Neural progenitor cell (in vitro differentiated cells): ENCODE measurements at places on chromosomes 2 and 18.

GRCh38 chr18:63356272-63356896 lies 10.6 kb downstream of the KDSR start:
- no peak for DNase-seq

DNA sequence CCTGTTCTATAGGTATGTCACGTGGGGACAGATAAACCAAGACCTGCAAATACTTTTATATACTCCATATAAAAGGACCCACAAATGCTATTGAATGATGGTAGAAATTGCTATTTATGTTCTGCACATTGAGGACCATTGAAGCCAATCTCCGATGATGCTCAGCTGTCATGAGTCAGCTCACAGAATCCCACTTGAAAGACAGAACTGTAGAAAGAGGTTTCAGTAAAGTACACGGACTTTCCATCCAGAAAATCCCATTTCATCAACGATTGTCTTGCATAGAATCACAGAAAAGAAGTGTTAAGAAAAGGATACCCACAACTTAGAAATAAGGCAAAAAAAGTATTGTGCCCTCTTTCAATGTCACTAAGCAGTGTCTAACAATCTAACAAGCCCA lies 169.0 kb upstream of the COPS8 start:
- DNase-seq: no peak

DNA sequence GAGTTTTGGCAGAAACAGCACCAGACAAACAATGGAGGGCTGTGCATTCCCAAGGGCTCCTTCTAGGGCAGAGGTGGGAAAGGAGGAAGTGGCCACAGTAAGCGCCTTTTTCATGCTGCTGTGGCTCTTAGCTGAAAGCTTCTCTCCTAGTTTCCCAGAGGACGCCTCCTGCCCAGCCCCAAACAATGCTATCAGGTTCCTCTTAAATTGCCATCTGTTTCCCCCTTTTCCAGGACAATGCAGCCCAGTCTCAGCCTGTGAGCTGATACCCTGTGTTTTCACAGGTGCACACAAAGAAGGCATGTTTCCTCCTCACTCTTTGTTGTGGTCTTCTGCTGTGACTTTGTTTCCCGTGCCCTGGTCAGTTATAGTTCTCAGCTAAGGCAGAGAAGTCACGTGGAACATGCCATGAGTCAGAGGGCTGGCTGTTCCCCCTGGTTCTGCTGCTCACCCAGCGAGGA lies 5.4 kb upstream of the FAM124B start:
- peak; percentile 8 for DNase-seq

DNA sequence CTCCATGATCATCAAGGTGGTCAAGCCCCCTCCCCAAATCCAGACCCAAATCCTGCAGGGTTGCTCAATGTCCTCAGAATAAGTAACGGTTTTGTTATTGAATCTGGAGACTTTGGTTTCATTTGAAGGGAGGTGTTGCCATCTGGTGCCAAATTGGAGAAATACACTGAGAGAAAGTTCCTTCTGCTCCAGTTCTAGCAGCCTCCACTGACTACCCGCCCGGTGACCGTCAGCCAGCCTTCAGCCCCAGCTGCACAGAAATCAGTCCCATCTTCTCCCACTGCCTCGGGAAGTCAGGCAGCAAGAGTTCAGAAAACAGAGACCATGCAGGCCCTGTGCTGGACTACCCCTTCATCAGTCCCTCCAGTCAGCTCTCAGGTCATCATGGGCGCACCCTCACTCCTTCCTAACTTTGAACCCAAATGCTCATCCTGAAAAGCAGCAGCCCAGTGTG lies 38.7 kb downstream of the PKDCC start:
- peak; percentile 74 for DNase-seq

DNA sequence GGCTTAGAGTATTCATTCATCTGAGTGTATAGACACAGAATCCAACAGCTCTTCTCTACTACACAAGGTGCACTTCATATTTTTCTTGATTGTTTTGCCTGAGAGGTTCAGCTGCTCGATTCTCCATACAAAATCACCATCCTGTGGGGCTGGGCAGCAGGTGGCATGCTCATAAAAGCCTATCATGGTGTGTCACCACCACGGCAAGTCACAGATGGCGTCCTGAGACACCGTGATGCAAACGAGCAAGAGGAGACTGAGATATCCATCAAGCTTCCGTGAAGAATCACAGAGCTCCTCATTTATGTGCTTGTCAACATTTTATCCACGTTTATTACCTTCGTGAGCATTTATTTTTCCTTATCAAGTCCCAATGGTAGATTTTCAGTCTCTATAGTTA lies 22.4 kb upstream of the NRP2 start:
- DNase-seq: no peak

- DNase-seq: peak; percentile 70
Measured at GRCh38 chr2:121075006-121075551, 209.9 kb downstream of the TFCP2L1 start.

DNA sequence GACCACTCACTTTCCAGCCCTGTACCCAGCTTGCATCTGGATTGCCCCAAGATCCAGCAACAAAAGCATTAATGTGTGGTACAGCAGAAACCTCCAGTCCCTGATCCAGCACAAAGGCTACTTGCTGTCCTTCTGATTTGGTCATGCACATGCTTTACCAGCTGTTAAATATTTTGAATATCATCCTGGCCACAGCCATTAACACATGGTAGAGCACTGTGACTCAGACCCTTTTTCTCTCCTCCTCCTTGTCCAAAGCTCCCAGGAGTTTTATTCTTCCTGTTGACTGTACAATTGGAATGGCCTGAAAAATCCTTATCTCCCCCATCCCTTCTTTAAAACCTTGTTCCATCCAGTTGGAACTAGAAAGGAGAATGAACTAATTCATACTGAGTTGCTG lies 419.7 kb upstream of the TNP1 start:
- DNase-seq: no peak

- DNase-seq: no peak
Measured at GRCh38 chr2:127661949-127662510, 13.3 kb downstream of the LIMS2 start.

- peak; percentile 88 for DNase-seq
Measured at GRCh38 chr2:176111309-176111663, 4.2 kb downstream of the HOXD11 start.

- DNase-seq: no peak
Measured at GRCh38 chr2:30741576-30741975, 65.7 kb downstream of the CAPN13 start.

DNA sequence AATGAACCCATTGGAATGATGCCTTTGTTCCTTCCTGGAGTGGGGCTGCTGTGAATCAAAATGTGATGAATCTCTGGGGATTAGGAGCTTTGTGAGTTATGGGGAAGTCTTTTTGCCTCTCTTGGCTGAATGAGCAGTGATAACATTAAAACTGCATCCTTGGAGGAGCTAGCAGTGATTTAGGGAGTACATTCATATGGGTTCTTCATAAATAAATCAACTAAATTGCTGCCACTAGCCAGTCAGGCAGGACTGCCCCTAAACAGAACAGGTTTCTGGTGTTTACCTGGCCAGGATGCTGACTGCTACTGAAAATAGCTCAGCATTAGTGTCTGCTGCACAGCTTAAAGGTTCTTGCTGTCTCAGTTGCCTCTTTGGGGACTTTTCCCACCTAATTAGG lies 244.5 kb upstream of the MEX3C start:
- DNase-seq: no peak

DNA sequence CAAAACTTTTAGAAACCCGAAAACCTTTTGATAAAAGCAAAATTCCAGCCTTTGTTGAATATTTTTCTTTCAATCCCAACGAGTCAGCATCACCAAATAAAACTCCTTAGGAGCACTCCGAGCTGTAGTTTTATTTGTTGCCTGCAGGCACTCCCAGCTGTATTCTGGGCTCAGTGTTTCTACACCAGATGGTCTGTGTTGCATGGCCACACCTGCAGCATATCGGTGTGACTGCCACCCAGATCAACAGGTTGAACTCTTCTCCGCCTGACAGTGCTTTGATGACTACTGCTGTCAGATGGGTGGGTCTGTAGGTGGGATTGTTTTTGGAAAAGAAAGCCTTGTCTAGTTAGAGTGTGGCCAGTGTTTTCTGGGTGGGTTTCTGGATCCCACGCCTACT lies 32.7 kb downstream of the APCDD1 start:
- no peak for DNase-seq

GRCh38 chr2:60553495-60554073 lies at the start of gene BCL11A:
Gene BCL11A (minus strand): TSS chr2:60553654. CDS start chr2:60553270, 384 bp downstream.
- DNase-seq: peak; percentile 80

GRCh38 chr18:57950542-57950941 lies 93.5 kb upstream of the NEDD4L start:
- DNase-seq: no peak

DNA sequence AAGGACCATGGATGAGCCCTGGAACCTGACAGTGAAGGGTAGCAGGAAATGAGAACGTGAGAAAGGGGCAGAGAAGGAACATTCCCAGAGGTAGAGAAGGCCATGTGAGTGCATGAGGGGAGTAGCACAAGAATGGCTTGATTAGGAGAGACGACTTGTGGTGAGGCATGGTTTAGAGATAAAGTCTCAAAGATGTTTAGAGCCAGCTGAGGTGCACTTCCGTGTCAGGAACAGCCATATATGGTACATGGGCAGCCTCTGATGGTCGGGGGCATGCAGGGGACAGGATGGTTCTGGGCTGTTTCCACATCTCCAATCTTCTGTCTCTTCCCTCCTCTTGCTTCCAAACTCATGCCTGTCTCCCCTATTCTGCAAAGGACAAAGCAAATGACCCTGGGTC lies 28.8 kb upstream of the EFEMP1 start:
- no peak for DNase-seq

GRCh38 chr18:75546964-75547363 lies 119.5 kb upstream of the SMIM21 start:
- no peak for DNase-seq

- no peak for DNase-seq
Measured at GRCh38 chr18:38895560-38895959, 1330.0 kb upstream of the CELF4 start.

GRCh38 chr2:43425659-43426058 lies 170.2 kb downstream of the THADA start:
- DNase-seq: no peak

GRCh38 chr2:207768866-207769596 lies 675 bp downstream of the FZD5 start:
- DNase-seq: peak; percentile 61

DNA sequence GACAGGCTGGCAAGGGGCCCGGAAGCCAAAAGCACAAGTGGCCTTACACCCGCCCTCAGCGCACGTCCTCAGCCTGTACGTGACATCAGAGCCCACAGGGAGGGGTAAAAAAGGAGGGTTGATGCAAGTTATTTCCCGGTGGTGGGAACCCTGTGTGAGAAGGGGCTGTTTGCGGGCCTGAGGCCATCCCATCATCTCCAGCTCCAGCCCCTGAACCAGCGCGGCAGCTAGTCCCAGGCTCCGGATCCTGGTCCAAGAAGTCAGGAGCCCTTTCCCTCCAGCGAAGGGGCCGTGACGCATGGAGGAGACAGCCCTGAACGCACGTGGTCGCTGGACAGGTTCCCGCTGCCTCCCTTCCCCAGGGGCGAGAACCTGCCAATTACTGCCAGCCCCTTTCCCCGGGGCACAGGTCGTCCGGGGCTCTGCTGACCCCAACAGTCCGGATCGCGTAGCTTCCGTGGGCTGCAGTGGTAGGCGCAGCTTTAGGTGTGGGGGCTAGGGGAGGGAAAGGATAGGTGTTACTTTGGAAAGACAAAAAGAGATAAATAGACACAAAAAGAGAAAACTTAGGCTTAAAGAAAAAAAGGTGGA lies 1.3 kb upstream of the LRP2 start:
- DNase-seq: peak; percentile 76

GRCh38 chr18:41170346-41170745 lies 784.7 kb upstream of the PIK3C3 start:
- DNase-seq: no peak

DNA sequence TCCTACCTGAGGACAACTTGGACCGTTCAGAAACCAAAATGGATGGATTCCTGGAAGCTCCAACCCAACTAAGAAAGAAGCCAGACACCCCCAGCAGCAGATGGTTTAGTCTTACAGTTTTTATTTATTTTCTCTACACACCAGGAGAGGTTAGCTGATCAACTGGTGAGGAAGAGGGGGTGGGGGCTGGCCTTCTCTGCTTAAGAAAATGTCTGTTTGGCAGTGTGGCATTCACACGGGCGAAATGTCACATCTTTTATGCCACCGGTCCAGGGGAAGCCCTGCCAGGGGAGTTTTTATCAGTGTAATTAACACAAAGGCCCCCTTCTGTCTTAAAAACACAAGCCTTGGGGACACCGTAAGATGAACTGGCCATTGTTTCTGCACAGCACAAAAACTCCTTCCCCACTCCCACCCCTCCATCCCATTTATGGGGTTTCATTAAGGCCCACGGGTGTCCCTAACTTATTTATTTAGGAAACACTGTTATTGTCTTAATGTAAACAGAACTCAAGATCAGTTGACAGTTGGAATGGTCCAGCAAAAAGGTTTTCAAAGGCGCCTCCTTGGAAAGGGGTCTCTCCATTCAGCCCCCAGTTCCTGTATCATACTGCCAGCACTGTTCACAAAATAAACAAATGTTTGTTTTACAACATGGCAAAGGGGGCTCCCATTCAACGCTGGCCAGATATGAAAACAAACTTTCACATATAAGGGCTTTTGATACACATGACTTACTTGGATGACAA lies 217.0 kb downstream of the C1D start:
- DNase-seq: peak; percentile 7

GRCh38 chr2:67216103-67216502 lies 181.0 kb upstream of the ETAA1 start:
- DNase-seq: no peak

- DNase-seq: no peak
Measured at GRCh38 chr2:10284108-10284870, 18.4 kb upstream of the HPCAL1 start.

- no peak for DNase-seq
Measured at GRCh38 chr18:456361-457139, 44.0 kb downstream of the COLEC12 start.

- peak; percentile 34 for DNase-seq
Measured at GRCh38 chr2:63424329-63425078, 163.8 kb downstream of the WDPCP start.

DNA sequence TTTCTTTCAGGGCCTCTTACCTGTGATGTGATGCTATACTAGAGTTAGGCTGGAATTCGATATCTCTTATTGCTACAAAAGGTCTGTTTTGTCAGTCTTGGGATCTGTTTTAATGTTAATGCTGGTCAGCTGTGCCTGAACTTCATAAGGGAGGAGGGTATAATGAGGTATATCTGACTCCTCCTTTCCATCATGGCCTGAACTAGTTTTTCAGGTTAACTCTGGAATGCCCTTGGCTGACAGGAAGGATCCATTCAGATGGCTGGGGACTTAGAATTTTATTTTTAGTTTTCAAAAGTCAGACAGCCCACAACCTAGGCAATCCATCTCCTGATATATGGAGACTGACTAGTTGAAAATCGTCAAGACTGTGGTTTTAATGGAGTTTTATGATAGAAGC lies 35.9 kb upstream of the TBC1D8 start:
- DNase-seq: no peak

DNA sequence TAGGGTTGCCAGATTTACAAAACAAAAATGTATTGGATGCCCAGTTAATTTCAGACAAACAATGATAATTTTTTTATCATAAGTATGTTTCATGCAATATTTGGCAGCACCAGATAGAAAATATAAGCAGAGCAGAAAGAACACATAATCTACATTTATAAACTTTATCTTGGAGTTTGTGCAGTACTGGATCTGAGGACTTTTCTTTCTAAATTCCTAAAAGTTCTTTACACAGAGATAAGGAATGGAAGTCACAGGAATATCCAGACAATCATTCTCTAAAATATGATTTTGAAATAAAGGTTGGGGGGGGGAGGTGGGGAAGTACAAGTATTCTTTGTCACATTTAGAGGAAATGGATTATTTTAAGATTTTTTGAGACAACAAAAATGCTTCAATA lies 28.8 kb upstream of the MC4R start:
- no peak for DNase-seq

GRCh38 chr2:225052703-225053102 lies 10.4 kb upstream of the DOCK10 start:
- DNase-seq: no peak
